Activated CD4-positive, alpha-beta T cell treated with anti-CD3 and anti-CD28 coated beads, Interleukin-2, amount 50 U/mL, for 1 hour (primary cell): ENCODE measurements at places on chromosomes 11 and 22.

- no peak for DNase-seq
Observed at GRCh38 chr11:35735903-35736302, 73.3 kb downstream of the TRIM44 start.

GRCh38 chr11:17521106-17521900 is 22.9 kb downstream of the USH1C start:
- DNase-seq = no peak

DNA sequence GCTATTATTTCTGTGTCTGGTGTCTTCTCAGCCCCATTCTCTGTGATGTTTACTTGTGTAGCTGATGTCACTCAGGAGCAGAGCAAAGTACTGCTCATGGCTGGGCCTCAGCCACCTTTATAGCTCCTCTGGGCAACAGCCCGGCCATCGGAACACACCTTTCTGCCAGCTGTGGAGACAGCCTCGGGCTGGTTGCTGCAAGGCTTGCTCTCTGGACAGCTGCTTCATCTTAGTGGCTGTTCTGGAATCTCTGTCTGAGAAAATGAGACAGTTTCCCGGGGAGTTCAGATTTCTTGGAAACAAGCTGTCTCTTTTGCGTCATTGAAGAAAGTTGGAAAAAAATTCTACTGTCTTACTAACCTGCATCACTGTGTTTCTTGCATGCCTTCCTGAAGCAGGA is 20.0 kb downstream of the THY1 start:
- no peak for DNase-seq

GRCh38 chr11:117230286-117230961 is 1.4 kb downstream of the PCSK7 start:
- peak; percentile 18 for DNase-seq

GRCh38 chr11:79956061-79956460 is 515.2 kb upstream of the TENM4 start:
- DNase-seq = no peak

- DNase-seq = no peak
Observed at GRCh38 chr11:114953039-114953438, 274.7 kb downstream of the NXPE2 start.

GRCh38 chr11:45110562-45110961 is 35.9 kb upstream of the PRDM11 start:
- no peak for DNase-seq

DNA sequence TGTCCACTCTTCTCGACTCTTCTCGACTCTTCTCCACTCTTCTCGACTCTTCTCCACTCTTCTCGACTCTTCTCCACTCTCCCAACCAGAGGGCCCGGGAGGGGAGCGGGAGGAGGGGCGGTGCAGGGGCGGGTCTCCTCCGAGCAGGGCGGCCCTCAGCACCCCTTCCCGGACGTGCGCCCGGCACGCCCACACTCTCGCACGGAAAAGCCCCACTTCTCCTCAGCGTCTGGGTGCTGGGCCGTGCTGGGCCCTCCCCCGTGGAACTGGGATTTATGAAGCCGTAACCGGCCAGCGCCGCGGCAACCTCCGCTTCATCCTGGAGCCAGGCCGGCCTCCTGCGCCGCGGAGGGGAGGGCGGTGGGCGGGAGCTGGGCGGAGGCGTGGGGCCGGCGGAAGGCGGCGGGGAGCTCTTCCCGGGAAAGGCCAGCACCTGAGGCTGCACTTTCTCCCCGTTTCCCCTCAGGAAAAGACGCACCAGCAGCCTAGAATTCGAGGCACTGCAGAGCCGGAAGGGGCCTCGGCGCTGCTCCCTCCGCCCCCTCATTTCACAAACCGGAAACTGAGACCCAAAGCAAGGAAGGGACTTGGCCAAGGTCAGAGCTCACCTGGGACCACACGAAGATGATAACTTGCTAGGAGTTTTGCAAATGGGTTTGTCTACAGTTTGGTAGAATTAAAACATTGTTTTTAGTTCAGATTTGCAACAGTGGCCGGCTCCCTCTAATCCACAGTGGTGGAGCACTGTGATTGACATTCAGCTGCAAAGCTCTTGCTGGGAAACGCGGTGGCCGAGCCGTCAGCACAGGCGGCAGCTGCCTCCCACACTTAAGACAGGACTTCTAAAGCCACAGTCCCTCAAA is 31.6 kb upstream of the JAM3 start:
- DNase-seq = peak; percentile 42

DNA sequence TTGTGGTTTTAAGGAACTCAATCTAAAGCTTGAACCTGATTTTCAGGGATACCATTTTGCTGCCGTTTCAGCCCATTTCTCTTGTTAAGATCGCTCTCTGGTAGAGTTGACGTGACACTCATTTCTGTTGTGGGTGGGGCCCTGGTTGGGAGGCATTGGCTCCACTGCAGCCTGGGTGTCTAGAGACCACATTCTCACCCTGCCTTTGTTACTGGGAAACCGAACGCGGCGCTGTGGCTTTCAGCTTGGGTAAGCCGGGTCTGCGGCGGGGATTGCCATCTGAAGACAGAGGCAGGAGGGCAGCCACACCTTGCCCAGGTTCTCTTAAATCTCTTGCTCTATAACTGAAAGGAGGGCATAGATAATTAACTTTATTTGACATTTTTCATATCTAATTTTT is 3.2 kb downstream of the EHF start:
- DNase-seq = peak; percentile 3

DNA sequence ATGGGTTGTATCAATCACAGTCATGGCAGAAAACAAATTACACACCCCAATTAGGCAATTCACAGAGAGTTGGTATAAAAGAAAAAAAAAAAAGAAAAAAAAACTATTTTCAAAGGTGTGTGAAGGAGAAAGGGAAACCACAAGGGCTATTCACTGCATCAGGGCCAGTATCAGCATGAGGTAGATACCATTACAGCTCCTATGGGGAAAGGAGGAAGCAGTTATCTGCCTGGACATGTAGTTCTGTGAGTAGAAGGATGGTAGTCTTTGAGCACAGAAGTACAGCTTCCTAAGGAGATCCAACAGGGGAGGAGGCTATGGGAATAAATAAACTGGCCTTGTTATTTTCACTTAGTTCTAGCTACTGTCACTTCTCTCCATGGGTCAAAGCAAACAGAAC is 746.1 kb downstream of the LUZP2 start:
- DNase-seq = no peak

DNA sequence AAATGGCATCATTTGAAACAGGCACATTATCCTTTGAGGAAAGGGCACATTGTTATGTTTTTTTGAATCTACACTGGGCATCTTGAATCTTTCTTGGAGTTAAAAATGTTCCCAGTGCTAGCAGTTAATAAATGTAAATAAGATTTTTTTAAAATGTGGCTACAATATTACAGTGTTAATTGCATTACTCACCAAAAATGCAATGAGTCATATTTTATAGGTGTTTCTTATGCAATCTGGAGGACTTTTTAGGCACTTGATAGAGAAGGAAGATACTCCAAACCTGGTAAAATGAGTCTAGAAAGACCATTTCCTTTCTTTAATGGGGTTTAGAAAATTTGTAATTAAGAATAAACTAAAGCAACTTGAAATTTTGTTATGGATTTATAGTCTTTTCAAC is 238.0 kb downstream of the METTL15 start:
- no peak for DNase-seq

DNA sequence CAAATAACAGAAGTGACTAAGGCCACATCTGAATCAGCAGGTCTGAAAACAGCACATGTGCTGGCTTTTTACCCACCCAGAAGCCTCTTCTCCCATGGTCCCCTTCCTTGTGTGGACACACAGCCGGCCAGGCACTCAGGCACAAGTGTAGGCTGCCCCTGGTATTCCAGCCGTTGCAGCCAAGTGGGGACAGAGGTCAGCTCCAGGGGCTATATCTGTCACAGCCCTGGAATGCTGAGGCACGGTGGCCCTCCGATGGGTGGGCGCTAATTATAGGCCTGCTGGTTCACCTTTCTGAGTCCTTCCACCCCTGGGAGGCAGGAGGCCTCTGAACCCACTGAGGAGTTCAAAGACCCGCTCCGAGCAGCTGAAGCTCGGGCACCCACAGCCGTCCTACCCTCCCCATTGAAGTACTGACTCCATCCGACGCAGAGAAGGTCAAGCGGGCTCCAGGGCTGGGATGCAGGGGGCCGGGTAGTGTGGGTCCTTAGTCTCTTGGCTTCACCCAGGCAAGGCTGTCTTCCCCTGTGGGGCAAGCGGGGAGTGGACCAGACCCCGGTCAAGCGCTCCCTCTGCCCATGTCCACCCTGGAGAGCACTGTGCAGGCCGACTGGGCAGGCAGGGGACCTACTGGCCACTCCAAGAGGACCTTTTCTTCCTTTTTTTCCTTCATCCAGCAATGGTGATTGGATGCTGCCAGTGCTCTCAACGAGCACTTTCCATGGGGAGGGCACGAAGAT is 14.3 kb downstream of the FGF3 start:
- no peak for DNase-seq

DNA sequence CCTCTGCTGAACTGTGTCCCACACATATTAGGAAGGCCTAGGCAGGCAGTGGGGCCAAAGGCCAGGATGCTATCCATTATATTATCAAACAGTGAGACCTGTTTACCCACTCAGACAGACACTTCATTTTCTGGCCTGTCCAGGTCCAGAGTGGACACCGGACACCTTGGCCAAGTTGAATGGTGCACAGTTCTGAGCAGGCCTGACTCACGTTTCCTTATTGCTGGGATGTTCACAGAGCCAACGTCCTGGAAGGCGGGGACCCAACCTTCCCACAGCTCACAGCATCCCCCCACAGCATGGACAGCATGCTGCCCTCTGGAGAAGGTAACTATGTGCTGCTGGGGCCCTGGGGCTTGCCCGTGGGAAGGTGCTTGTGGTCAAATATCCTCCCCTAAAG is 86.6 kb downstream of the BTBD10 start:
- DNase-seq = no peak

DNA sequence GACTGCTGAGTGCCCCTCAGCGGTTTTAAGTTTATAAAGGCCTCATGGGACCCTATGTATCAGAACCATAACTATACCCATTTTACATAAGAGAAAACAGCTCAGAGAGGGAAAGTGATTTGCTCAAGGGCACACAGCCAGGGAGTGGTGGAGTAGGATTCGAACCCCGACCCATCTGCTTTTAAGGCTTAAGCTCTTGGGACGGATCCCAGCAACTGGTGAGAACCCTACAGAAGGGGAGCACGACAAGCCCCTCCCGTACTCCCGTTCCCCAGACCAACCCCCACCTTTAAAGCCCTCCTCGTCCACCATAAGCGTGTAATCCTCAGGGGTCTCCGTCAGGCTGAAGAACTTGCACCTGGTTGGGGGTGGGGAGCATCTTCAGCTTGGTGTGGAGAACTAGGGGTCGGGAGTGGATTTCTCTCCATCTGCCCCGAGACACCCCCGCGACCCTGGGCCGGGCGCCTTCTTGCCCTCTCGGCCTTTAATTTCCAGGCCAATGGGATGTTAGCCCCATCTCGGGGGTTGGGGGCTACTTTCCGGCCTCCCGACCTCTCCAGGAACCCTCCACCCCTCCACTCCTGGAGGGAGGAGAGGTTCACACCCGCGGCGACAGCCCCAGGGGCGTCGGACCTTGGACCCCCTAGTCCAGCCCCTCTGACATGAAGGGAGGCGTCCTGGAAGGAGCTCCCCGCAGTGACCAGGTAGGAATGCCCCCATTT is 725 bp downstream of the CASTOR1 start:
- DNase-seq = no peak

DNA sequence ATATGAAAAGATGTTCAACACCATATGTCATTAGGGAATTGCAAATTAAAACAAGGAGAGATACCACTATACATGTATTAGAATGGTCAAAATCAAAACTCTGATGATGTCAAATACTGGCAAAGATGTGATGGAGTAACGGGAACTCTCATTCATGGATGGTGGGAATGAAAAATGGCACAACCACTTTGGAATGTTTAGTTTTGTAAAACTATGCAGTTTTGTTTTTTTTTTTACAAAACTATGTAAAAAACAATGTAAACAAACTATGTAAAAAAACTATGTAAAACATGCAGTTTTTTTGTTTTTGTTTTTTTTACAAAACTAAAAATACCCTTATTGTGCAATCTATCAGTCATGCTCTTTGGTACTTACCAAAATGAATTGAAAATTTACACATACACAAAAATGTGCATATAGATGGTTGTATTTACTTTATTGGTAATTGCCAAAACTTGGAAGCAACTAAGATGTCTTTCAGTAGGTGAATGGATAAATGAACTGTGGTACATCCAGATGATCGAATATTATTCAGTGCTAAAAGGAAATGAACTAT is 5.0 kb upstream of the USP47 start:
- DNase-seq = no peak

GRCh38 chr11:121112498-121113455 is 11.7 kb downstream of the TECTA start:
- peak; percentile 6 for DNase-seq

- DNase-seq = peak; percentile 90
Observed at GRCh38 chr11:65382033-65382803, at the start of gene SLC25A45. Gene SLC25A45 (minus strand): TSS chr11:65382646. CDS start chr11:65381951, 695 bp downstream.

- DNase-seq = no peak
Observed at GRCh38 chr11:76241243-76242000, 35.1 kb upstream of the WNT11 start.

GRCh38 chr11:130813638-130814037 is 102.6 kb downstream of the SNX19 start:
- DNase-seq = no peak
